ENCODE measurements at places on chromosomes 3 and 15. TPM values are rescaled to one million over a fixed set of nuclear protein-coding genes. Genes with fewer than 3 reads are reported as not detected.
A peak's percentile ranks its signal among the peaks of the same experiment; 100 is the strongest.

DNA sequence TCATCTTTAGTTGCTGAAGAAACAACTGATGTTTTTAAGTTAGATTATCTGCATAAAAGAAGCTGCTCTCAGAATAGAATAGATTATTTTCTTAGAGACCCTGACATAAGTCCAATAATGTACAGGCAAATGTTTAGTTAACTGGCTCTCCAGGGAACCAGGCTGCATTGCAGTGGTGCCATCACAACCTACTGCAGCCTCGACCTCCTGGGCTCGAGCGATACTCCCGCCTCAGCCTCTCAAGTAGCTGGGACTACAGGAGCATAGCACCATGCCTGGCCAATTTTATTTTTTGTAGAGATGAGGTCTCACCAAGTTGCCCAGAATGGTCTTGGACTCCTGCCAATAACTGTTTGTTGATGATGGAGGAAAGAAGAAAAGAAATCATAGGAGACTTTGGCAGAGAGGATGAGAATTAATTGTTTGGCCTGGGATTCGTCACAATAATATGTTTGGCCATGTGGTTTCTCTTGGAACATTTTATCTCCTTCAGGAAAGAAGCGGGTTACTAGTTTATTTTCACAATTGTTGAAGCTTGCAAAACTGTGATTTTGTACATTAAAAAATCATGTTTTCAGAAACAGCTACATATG lies 429.2 kb downstream of the CADM2 start:
- DNase-seq, result no peak

DNA sequence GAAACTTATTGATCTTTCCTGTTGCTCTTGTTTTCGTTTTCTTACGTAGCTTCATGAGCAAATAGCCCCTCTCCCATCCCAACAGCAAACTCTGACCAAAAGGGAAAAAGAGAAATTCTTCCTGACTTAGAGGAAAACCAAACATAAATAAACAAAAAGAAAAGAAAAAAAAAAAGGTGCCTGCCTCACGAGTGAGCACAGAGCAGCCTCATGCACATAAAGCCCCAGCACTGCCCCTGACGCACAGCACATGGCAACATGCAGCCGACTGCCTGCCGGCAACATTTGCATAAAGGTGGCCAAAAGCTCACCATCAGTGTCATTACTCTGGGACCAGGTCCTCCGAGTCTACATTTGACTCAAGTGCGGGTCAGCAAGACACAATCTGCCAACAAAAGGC lies 6.4 kb downstream of the POC1A start:
- DNase-seq, result no peak

DNA sequence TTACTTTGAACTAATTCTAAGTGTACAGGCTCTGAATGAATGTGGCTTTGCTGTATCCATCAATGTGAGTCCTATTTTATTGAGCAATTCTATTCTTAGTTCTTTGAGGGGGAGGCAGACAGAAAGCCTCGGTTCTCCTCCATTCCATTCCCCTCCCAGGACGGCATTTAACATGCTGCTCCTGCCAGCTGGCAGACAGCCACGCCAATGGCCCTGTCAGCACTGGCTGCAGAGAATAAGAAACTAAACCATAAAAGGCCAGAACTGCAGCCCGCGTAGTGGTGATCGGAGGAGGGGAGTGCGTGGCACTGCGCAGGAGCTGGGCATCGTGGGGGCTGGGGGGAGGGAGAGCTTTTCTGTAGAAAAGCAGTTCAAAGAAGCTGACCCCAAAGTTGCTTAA lies 76.0 kb upstream of the HACD2 start:
- peak; percentile 98 for DNase-seq

DNA sequence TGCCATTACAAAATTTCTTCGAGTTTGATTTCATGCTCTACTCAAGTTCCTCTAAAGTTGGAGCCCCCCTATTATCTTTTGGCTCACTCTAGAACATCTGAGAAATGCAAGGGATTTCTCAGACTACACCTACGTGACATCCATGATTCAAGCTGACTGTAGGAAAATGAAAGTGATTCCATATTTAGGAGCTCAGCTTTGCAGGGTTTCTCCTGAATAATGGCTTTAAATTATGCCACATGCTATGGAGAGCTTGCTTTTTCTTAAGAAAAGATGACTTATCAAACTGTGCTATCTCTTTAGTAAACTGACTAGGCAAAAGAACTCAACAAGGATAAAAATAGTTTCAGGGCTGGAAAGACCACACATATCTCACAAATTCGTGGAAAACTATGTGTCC lies 292.1 kb downstream of the LSAMP start:
- DNase-seq, result peak; percentile 33

DNA sequence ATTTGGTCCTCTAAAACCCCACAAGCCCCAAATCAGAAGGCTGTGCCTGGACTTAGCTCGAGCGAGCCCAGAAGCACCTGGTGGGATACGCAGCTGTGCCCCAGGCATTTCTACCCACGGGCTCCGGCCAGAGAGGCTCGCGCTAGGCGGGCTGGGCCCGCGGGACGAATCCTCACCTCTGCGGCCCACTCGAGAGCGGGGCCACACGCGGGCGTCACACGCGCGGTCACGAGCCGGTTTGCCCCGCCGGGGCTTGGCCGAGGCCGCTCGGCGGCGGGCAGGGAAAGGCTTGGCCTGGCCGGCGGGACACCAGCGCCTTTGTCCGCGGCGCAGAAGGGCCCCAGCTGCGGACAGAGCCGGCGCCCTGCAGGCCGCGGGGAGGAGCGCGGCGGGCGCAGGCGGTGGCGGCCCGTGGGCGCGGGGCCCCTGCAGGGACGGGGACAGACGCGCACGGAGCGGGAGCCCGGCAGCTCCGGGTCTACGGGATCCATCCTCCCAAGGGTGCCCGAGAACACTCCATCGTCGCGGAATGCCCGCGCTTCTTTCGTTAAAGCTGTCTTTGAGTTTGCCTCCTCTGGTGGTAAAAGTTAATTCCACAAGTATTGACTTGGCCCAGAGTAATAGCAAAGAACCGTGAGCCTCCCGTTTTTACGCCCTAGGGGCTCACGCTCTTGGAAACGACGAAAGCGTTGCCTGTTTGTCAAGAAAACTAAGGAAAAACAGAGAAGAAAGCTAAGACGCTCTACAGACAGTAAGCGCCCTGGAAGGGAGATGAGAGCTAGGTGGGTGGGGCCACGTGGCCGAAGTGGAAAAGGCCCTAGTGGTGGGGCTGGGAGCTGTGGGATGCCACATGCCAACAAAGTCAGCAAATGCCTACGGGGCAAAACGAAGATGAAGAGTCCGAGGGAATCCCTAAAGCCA lies 26.4 kb downstream of the TYRO3 start:
- DNase-seq, result peak; percentile 75

EPHB3 gene
- total RNA-seq, result 5.5 TPM

SEMA3B gene
- total RNA-seq, result 5.6 TPM

GADL1 gene
- not detected for total RNA-seq

RLBP1 gene
- total RNA-seq, result not detected
